ENCODE measurements at places on chromosomes 5 and 9.

DNA sequence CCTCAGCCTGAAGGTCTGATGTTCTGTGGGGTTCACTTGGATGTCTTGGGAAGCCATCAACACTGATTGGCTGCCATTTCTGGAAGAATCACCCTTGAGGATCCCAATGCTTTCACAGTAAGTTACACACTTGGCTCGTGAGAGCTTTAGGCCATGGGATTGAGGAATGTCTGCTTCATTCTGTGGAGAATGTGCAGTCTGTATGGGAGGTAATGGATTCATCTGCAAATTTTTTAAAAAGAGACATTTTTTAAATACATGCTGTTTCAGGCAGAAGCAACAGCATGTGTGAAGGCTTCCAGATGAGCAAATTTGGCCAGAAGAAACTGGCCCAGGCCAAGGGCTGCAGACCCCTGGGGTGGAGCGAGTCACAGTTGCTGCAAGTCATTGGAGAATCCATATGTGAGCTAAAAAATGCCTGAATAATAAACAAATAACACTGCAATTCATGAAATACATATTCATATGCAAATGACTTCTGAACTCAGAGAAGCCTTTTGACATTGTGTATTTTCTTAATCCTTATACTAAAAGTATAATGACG lies 146.3 kb upstream of the RASEF start:
- no peak for DNase-seq

DNA sequence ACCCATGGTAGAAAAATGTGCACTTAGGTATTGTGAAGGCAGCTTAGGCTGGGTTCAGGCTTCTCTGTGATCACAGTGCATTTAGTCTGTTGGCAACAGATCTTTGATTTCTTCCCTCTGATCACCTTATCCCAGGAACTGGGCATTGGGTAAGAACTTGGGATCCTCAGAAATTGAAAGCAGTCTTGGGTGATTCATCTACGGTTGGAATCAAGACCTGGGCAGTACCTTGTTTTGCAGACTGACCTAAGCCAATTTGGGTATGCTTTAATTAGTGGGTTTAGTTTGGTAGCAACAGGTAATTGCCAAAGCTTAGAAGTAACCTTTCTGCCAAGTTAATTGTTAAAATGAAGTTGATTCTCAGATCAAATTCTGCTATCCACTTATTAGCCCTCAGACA lies 17.8 kb downstream of the ENTREP1 start:
- no peak for DNase-seq

- peak; percentile 55 for DNase-seq
Measured at GRCh38 chr5:31993165-31993961, 180.8 kb downstream of the GOLPH3 start.

- no peak for DNase-seq
Measured at GRCh38 chr5:107968998-107969397, 298.3 kb upstream of the EFNA5 start.

- no peak for DNase-seq
Measured at GRCh38 chr5:24272741-24273140, 372.0 kb downstream of the CDH10 start.

- peak; percentile 36 for DNase-seq
Measured at GRCh38 chr5:143261748-143262392, 141.6 kb downstream of the NR3C1 start.

DNA sequence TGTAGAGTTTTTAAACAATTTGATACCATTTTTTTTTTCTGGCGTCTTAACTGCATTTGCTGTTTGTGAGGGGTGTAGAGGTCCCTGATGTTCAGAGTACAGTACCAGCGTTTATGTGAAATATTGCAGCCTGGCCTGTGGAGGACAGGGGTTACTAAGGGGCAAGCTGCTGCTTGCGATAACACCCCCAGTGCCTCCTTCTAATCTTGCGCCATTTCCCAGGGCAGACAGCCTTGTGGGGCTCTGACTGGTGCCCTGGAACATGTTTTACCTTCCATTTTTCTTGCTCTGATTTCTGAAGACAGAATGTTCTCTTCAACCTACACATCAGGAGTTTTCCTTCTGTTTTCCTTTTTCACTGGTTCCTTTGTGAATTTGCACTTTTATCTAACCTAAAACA lies 142.9 kb downstream of the DOCK8 start:
- no peak for DNase-seq
